NCI-H2171 treated with DMSO at 0.1 percent for 48 hours (cell line): ENCODE measurements at places on chromosomes 12 and 14.

GRCh38 chr12:47927346-47927745, 22.6 kb upstream of the VDR start:
- DNase-seq = no peak

- no peak for DNase-seq
These were observed 61.2 kb downstream of the BEGAIN start for GRCh38 chr14:100526057-100526456.

- DNase-seq = no peak
These were observed 8.9 kb upstream of the LIN7A start for GRCh38 chr12:80946591-80946990.

DNA sequence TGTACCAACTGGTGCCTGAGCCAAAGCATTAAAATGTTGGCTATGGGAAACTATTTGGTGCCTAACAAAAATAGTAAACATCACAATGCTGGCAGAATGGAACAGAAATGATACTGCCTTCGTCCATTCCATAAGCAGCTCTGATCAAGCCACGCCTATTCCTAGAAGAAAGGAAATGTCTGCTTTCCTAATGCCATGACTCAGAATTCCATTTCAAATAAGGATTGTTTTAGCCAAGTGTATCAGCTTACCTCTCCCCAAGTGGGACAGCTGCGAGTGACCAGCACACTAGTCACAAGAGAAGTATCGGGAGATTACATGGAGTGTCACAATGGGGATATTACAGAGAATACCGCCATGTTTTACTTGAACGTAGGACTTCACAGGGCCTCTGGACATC, 38.7 kb downstream of the GLT8D2 start:
- DNase-seq = no peak

- no peak for DNase-seq
These were observed 8.8 kb downstream of the EIF2B2 start for GRCh38 chr14:75011356-75011994.

DNA sequence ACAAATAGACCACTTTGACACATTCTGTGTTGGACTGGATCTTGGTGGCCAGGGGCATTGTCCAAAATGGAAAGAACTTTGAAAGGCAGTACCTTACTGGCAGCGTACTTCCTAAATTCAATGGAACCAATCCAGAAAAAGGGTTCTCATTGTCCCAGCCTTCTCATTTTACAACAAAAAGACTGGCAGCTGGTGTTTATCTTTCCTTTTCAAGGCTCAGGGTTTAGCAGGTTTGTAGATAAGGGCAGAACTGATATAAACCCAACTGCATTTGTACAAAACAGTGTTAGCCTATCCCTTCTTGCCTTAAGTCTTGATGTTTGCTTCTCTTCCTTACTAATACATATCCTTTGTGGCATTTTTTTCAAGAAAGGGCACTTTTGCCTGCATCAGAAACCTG, 7.7 kb downstream of the THAP2 start:
- peak; percentile 88 for DNase-seq

DNA sequence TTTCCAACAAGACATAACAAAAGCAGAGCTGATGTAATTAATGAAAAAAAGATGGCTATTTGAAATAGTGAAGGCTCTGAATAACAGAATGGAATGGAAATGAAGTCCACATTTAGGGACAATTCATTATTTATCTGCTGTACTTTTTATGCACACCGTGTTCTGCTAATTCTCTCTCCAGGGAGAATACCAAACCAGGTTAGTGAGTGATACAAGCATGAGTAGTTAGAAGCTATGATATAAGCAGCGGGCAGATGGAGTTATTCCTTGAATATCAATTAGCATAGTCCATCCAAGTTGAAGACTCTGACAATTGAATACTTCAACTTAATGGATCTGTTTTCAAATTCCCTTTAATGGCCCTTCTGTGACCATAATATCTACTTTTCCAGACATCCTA, 162.1 kb upstream of the TMTC2 start:
- DNase-seq = peak; percentile 30

DNA sequence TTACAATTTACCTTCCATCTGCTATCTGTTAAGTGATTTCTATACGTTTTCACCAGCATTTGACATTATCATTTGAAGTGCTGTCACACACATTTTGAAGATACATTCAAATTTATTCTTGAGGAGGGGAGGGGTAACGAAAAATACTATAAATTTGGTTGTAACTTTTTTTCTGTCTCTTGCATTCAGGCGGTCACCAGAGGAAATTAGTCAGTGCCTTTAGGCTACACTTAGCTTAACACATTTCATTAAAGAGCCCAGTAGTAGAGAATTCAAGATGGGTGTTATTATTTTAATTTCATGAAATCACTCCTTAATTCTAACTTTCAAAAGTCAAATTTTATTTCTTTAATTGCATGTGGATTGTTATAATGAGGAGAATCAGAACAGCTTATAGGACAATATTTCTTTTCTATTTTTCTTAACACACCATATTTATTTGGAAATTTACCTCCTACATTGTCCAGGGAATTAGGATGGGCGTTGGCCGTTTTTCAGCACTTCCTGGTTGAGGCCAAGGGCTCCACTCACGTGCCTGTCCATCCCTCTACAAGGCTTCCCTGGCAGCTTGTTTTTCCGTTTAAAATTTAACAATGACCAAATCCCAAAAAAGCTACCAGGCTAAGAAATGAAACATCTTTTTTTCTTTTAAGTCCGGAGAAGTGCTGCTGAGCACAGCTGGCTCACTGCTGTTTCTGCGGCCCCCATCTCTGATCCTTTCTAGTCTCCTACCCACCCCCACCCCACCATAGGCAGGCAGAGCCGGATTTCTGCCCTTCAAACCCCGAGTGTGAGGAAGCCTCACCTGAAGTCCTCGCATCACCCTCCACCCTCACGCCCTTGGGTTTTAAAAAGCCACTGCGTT, 1.1 kb upstream of the FAR2 start:
- no peak for DNase-seq

DNA sequence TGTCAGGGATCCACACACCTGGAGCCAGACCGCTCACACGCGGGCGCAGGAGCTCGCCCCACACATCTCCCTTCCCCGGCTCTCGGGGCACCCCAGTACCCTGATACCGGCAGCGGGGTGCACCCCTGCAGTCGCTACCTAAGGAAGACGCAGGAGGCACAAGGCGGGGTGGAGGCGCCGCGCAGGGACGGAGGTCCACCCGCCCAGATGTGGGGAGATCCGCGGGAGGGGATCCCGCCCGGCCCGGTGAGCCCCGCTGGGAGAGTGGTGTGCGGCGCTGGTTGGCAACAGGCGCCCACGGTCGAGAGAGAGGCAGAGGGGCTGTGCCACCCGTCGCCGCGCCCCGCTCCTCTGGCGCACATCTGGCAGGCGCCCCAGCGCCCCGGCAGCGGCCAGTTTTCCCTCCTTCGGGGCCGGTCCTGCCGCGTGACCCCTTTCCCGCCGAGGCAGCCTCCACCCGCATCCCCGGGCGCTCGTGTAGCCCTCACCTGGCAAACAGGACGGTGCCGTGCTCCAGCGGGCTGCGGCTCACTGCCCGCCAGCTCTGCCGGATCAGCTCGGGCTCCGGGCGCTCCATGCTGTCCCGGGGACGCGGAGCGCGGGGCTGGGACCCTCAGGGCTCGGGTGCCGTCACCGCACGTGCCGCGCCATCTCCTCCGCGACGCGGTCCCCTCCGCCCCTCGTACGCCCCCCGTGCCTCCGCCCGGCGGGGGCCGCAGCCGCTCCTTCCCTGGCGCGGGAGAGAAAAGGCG, 469 bp downstream of the NGB start:
- DNase-seq = no peak

DNA sequence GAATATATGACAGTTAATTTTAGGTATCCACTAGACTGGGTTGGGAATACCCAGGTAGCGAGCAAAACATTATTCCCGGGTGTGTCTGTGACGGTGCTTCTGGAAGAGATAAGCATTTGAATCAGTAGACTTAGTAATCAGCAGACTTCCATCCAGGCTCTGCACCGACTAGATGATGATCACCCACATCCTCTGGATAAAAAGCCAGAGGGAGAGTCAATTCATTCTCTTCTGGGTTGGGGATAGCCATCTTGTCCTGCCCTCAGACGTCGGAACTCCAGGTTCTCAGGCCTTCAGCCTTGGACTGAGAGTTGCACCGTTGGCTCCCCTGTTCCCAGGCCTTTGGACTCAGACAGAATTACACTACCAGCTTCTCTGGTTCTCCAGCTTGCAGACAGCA, 168.0 kb downstream of the PHLDA1 start:
- no peak for DNase-seq

DNA sequence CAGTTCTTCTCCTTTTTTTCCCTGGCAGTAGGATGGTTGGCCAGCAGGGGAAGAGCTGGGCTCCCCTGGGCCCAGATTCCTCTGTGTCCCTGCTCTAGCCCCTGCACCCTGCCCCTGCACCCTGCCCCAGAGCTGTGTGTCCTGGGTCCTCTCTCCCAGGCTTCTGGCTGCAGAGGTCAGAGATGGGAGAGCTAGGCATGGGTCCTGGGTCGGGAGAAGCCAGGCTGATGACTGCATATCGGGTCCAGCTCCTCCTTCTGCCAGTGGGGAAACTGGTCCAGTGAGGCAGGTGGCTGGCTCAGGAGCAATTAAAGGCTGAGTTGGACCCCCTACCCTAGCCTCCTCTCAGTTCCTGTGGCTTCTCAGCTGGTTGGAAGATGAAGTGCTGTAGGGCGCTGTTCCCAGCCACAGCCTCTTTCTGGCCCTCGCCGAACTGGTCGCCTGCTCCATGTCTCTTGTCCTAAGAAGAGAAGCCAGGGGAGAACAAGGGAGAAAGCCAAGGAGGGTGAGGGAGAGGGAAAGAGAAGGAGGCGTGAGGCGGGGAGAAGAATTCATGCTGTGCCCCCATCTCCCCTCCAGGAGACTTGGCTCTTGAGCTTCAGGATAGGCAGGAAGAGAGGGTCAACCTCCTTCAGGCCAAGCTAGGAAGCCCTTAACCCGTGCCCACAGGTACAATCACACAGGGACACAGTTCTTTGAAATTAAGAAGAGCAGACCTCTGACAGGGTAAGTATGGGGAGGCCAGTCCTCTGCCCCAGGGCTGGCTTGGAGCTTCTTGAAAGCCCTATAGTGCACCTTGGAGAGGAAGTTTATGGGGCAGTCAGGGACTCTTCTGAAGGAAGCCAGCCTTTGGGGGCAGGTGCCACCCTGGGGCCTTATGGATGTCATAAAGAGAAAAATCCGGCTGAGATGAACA, 9.5 kb downstream of the VASH1 start:
- no peak for DNase-seq

- peak; percentile 80 for DNase-seq
These were observed 552 bp downstream of the TAPBPL start for GRCh38 chr12:6452245-6452943.

GRCh38 chr12:26399381-26399780, 204.0 kb downstream of the SSPN start:
- DNase-seq = no peak

DNA sequence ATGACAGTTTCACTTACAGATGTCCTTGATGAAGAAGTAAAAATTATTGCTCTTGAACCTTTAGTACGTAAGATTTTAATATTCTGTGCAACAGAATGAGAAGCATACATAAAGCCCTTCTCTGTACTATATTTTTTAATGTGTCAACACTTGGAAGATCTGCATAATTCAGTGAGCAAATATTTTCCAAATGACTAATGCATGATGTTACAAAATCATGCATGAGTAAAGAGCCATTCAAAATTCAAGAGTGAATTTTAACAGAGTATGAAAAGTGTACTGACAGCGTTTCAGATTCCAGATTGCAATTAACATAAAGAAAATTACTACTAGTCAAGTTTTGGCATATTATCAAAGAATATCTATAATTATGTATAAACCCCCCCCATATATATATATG, 101.4 kb upstream of the BBS10 start:
- DNase-seq = no peak

GRCh38 chr12:119964929-119965328, 24.1 kb upstream of the BICDL1 start:
- no peak for DNase-seq

DNA sequence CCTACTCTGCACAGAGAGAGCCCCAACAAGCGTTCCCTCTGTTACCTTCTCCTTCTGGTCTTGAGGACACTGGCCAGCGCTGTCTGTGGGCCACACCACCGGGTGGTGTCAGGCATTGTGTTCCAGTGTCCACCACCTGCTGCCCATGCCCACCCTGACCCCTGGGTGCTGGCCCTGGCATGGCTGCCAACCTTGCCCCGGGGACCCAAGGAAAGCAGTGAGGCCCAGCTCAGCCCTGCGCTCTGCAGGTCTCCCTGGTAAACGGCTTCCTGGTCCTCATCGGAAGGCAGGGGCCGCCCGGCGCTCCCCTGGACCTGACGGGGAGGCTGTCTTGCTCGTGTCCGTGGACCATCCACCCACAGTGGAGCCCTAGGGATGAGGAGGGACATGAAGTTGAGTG, 21.8 kb upstream of the MEG3 start:
- no peak for DNase-seq

- DNase-seq = no peak
These were observed 807 bp upstream of the ZCCHC8 start for GRCh38 chr12:122501489-122501989.

DNA sequence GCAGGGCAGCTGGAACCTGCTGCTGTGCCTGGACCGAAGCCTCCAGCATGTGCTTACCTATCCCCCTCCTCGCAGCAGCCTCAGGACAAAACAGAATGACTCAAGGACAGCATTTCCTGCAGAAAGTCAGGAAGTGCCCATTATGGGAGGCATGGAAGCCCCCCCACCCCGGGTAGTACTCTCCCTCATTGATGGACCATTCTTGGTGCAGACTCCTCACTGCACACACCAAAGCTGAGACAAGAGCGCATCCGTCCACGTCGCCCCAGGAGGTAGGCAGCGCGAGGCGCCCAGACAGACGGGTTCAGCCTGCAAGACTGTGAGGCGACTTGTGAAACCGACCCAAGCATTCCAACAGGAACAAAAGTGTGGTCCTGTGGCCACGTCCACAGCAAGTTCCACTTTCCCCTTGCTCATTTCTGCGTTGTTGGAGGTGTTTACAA, 243.9 kb upstream of the ATXN7L3B start:
- no peak for DNase-seq

DNA sequence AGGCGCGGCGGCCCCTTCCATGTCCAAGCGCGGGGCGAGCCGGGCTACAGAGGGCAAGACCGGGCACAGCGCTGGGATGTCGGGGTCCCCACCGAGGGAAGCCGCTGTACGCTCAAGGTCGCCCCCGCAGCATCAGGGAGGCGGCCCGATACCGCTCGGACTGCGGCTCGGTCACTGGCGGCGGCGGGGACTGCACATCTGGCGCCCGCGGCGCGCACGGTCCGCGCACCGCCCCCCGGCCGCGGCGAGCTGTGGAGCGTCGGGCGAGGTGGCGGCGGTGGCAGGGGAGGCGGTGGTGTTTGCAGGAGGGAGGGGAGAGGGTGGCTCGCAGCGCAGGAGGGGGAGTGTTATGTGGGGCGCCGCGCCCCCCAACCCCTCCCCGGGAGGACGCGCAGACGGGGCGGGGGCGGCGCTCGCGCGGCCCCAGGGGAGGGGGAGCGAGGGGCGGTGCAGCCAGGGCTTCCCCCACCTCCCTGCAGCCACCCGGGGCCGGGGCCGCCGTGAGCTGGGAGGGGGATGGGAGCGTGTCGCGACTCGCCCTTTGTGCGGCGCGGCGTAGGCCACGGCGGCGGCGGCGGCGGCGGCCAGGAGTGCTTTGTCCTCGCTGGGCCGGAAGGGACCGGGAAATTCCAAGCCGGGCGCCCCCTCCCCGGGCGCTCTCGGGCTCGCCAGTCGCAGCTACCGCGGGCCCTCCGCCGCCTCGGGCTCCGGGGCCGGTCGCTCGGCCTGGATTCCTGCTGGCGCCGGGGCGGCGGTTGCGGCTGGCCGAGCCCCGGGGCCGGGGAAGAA, at the start of gene NUAK1:
Gene NUAK1 (minus strand): TSS at position 322 of the 789 bp plus-strand sequence. CDS start 301 bp downstream, at position 21.
- peak; percentile 70 for DNase-seq
